Suppressor macrophage (primary cell): ENCODE measurements at places on chromosomes 1 and 21.

DNA sequence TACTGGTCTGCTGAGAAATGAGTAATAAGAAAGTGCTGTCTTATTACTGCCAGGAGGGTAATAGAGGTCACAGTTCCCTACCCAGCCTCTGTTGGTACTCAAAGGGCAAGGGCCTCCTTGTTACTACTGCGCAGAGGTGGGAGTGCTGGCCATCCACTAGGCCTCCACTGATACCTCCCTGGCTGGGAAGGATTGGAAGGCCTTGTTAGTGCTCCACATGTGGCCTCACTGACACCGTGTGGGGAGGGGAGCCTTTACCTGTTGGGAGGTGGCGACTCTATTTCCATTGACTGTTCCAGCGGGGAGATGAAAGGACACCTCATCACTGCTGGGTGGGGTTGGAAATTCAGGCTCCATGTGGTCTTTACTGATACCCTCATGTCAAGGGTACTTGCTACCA is 57.8 kb upstream of the USP24 start:
- no peak for DNase-seq

DNA sequence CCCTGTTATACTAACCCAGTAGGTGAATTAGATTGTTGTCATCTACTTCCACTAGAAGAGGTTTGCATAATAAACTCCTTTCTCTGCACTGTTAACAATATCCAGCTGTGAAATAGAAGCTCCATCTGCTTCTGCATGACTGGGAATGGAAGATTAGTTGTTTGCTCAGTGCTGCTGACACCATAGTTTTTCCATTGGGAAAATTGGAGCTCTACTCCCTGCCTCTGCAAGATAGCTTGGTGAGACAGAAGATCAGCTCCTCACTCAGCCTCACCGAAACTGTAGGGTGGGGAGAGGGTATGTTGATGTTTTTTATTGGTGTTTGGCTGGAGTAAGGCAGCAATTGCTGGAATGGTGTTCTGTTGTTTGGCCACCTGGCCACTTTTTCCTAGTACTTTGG is 331.6 kb upstream of the ADAMTS5 start:
- no peak for DNase-seq

DNA sequence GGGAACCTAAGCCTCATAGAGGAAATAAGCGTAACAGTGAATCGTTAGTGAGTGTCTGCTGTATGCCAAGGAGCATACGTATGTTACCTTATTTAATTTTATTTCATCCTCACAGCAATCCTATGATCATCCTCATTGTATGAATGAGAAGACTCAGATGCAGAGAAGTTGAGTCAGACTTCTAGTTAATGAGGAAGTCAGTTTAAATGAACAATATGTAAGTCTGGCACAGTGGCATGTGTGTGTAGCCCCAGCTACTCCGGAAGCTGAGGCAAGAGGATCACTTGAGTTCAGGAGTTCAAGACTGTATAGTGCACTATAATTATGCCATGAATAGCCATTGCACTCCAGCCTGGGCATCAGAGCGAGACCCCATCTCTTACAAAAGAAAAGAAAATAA is 148.0 kb downstream of the ZZZ3 start:
- peak; percentile 42 for DNase-seq

GRCh38 chr1:15950763-15951295 is 25.1 kb downstream of the ZBTB17 start:
- DNase-seq = peak; percentile 51

DNA sequence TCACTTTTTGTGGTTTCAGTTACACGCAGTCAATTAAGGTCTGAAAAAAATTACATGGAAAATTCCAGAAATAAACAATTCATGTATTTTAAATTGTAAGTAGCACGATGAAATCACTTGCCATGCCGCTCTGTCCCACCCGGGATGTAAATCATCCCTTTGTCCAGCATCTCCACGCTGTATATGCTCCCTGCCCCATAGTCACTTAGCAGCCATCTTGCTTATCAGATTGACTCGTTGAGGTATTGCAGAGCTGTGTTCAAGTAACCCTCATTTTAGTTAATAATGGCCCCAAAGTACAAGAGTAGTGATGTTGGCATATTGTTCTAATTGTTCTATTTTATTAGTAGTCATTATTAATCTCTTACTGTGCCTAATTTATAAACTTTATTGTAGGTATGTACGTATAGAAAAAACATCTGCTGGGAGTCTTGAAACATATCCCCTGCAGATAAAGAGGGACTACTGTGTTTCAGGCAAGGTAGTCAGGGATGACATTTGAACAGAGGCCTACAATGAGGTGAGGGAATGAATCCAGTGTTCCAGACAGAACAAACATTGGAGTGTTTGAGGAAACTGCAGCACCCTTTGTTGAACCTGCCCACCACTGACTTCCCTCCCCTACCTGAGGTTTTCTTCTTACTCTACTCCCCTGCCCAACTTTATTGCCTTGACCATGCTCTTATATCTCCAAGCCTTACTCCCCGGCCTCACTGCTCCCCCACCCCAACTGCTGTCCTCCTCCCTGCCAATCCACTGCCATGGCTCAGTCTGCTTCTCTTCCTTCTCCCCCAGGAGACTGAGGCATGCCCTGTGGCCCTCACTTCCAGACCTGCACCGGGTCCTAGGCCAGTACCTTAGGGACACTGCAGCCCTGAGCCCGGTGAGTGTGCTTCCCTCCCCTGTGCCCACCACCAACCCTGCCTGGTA is 7.1 kb upstream of the CDC20 start:
- DNase-seq = no peak

DNA sequence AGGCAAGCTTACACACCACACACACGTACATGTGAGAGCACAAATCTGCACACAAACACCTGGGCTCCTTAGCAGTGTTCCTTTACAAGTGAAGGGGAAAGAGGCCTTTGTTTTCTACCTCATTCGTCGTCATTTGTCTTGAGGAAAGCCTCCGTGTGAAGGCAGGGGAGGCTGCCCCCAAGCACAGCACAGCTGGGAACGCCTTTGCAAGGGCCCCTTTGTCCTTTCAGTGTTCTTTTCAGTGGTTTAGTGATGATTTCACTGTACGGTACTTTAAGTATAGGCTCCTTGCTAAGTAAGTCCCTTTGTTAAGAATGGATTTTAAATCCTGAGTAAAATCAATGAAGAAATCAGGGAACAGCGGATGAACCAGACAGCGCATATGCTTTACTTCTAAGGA is 94.1 kb downstream of the PGBD5 start:
- DNase-seq = no peak

- no peak for DNase-seq
Measured at GRCh38 chr1:176752505-176752904, 289.5 kb downstream of the PAPPA2 start.

DNA sequence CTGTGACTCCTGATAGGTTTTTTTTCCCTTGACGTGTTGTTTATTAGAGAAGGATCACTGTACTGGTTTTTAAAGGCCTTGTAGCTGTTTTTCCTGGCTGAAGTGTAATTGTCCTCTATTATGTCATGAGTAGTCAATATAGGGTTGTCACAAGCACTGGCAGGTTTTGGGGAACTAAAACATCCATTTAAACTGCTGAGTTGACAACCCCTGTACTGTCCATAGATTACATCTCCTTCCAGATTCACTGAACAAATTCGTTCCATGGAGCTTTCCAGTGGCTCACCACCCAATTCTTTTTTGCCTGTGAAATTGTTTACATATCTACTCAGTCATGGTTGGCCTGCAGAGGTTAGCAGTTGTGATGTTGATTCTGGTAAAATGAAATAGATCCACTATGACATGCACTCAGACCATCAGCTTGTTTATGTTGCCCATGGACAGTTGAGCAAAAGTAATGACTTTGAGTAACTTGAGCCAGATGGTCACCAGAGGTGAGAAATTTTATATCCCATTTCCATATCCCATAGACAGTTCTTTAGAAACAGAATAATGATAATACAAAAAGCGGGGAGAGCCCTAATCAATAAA is 59.9 kb upstream of the QSOX1 start:
- no peak for DNase-seq
